Activated CD4-positive, alpha-beta T cell treated with anti-CD3 and anti-CD28 coated beads, Interleukin-2, amount 50 U/mL, for 4 hours (primary cell): ENCODE measurements at places on chromosomes 5 and 9.

- no peak for DNase-seq
These were observed 71.0 kb downstream of the SV2C start for GRCh38 chr5:76154009-76154690.

DNA sequence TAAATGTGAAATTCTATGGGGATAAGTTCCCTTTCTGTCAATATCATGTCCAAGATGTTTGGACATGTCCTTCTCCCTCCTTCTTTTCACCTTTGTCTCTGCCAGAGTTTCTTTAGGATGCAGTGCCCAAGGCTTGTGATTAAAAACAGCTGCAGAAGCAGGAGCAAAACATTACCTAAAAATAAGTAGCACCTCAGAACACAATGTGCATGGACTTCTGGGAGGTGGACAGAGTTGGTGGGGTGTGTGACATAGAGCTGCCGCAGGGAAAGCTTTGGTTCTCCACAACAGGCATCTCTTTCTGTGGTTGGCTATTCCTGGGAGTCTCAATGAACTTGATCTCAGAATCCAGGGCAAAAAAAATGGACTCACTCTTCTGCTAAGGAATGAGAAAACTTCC is 97.0 kb downstream of the SEC61B start:
- DNase-seq = no peak

- no peak for DNase-seq
These were observed 26.2 kb upstream of the RICTOR start for GRCh38 chr5:39100301-39100850.

DNA sequence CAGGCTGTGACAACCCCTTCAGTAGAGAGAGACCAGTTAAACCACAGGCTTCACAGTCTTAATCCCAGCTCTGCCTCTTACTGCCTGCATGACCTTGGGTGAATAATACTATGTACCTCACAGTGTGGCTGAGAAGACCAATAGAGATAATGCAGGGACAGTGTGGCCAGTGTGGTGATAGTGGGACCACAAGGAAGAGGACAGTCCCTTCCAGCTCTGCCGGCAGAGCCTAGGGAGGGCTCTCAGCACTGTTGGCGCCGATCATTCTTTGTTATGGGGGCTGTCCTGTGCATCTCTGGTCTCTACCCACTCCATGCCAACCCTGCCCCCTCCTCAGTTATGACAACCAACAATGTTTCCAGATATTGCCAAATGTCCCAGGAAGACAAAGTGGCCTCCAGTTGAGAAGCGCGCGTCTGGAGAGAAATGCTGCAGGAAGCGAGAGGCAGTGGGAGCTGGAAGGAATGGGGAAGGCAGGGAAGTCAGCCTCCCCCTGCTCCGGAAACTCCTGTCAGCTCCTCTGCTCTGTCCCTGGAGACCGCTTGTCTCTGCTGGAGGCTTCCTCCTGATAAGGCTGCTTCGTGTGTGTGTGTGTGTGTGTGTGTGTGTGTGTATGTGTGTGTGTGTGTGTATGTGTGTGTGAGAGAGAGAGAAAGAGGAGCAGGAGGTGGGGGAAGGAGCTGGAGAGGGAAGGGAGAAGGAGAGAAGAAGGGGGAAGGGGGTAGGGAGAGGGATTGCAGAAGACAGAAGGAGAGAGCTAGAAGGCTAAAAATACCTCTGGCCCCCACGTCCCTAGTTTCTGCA is 31.8 kb upstream of the FABP6 start:
- no peak for DNase-seq

DNA sequence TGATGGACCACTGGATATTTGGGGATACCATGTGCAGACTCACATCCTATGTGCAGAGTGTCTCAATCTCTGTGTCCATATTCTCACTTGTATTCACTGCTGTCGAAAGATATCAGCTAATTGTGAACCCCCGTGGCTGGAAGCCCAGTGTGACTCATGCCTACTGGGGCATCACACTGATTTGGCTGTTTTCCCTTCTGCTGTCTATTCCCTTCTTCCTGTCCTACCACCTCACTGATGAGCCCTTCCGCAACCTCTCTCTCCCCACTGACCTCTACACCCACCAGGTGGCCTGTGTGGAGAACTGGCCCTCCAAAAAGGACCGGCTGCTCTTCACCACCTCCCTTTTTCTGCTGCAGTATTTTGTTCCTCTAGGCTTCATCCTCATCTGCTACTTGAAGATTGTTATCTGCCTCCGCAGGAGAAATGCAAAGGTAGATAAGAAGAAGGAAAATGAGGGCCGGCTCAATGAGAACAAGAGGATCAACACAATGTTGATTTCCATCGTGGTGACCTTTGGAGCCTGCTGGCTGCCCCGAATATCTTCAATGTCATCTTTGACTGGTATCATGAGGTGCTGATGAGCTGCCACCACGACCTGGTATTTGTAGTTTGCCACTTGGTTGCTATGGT is 54.5 kb upstream of the HNRNPA0 start:
- DNase-seq = no peak

DNA sequence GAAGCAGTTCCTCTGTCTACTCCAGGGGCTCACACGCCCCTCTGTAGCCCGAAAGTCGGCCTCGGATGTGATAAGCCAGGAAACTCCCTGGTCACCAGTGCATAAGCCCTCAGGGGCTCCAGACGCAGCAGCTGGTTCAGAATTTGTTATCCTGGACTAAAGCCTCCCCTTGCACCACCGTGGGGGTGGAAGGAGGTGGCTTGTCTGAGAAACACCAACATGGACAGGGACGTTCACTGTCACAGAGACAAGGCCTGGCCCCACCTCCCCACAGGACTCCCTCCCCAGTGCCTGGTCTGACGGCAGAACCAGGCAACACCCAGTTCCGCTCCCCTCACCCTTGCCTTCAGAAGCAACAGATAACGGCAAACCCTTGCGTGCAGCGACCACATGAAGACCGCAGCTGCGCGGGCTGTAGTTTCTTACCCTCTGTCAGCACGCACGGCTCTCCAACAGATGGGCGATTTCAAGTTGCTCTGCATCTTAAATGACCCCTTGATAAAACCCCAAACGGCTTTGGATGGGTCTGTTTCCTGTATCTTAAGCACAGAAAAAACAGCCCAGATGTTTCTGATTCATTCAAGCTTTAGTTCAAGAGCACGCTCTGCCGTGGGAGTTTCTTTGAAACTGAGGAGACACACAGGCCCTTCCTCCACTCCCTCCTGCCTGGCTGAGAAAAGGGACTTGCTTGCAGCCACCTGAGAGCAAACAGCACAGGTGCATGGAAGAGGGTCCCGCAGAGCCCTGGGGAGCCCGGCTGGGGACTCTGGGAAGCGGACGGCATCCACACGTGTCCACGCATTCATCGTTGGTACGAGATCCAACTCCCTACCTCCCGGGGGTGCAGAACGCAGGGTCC is 44.7 kb upstream of the NKD2 start:
- no peak for DNase-seq

DNA sequence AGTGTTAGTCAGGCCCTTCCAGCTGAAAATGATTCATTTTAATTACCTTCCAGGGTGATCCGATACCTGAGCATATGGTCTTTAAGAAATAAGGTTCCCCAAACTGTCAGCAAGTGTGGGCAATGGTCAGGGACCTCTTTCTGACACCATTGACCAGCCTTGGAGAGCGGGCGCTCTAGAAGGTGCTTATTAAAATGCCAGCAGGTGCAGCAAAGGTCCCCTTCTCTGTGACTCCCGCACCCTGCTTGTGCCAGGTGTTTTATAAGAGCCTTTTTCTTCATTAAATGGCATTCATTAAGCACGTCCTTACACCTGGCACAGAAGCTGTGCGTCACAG is 85.3 kb downstream of the MVB12B start:
- DNase-seq = no peak

- DNase-seq = no peak
These were observed 135.6 kb upstream of the IRX4 start for GRCh38 chr5:2018390-2018724.

- DNase-seq = no peak
These were observed 65.5 kb upstream of the SPTLC1 start for GRCh38 chr9:92180669-92181181.

- no peak for DNase-seq
These were observed 21.3 kb downstream of the GALNT10 start for GRCh38 chr5:154211641-154212390.

DNA sequence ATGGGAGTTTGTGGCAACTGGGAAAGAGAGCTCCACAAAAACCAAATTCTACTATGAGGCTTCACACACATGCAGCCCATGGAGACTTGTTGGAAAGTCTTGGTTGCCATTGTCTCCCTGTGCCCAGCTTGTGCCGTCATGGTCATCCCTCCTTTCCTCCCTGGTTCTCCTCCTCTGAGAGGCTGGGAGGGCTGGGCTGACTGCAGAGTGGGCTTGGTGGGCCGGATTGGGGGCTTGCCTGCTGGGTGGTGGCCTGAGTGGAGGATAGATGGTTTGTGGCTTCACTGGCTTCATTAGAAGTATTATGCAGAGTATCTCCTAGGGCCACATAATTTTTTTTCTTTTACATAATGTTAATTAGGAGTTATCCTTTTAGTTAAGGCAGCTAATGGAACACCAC is 52.3 kb upstream of the IRX2 start:
- no peak for DNase-seq

- no peak for DNase-seq
These were observed 72.3 kb downstream of the DCP2 start for GRCh38 chr5:113048931-113049330.

DNA sequence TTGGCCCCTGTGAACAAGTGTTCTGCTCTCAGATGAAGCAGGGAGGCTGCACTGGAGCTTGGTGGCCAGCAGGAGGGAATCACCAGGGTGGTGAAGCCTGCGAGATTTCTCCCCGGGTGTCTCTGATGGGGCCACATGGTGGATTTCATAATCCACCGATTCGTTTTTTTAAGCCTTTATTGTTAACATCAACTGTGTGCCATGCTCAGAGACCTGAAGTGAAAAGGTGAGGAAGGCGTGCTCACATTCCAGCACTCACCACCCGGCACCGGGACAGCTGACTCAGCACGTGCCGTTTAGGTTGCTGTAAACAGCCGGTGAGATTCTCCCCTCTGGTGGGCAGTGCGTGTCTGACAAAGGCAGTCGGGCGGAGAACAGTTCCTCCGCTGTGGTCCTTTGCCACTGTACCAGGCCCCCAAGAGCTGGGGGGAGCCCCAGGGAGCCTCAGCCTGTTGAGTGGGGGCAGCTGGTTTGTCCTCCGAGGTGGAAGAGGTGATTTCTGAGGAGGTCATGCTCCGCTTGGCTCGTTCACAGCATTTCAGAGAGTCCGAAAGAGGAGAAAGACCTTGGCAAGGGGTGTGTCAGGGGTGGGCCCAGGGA is 12.7 kb upstream of the AHRR start:
- no peak for DNase-seq

DNA sequence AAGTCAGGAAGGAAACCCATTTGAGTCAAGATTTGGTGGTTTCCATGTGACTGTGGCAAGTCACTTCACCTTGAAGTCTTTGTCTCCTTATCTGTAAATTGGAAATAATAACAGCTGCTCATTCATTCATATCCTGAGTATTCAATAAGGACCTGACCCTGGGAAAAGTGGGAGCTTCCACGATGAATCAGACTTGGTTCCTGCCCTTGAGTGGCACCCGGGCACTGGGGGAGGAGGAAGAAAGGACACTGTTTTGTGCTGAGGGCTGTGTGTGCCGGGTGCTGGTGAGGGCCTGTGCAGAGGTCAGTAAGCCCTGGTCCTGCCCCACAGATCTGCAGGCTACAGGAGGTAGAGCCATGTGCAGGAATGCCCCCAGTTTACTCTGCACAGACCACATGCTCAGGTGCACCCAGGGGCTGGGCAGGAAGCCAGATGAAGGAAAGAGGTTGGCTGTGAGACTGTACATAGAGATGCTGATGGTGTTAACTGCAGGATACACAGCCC is 6.8 kb downstream of the NDST1 start:
- DNase-seq = no peak

DNA sequence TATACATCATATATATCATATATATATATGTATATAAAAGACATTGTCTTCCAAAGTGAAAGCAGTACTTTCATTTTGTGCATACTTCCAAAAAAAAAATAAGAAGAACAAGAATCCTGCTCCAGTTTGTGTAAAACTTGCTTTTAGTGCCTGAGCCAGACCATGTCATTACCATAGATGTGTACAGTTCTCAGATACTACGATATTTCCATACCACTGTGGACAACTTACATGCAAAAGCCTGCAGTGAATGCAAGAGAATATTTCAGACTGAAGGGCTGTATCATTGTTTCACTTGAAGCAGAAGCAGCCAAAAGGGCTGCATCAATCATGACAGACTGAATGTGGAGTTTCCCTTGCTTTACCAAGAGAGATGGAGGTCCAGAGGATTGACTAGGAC is 72.6 kb upstream of the CYLC2 start:
- DNase-seq = no peak

DNA sequence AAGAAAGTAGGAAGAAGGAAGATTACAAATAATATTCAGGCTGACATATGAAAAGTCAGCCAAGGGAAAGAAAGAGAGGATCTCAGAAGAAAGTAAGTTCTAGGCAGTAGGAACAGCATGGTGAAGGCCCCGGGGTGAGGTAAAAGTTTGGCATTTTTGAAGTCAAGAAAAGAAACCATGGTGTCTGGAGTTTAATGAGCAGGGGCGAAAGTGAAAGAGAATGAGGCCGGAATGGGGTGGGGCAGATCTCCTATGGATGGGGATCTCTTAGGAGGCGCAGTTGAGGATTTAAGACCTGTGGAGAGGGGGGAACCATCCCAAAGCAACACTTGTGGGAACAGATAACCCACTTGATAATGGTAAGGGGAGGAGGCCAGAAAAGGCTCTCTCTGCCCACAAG is 42.3 kb upstream of the SMAD5 start:
- no peak for DNase-seq

DNA sequence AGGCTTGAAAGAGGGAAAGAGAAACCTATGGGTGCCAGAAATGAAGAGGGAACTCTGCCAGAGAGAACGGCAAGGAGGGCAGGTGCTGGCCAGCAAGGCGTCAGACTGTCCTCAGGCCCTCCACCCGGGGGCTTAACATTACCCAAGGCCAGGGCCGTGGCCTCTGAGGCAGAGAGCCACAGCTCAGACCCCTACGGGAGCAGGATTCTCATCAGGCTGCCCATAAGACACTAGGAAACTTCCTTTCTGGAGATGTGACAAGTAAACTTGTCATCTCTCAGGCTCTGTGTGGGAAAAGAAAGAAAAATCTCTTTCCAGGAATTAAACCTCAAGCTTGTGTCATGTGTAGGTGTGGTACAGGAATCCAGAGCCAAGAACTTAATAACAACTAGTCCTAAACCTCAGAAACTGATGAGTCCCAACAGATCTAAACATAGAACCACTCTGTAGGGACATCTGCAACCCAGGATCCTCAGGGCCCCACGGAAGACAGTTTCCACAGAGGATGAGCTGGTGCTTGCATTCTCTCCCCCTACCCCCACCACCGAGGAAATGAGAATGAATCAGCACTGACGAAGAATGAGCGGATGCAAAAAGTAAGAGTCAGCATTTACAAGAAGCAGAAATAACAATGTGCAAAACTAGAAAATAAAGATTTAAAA is 74.3 kb downstream of the DCP2 start:
- no peak for DNase-seq

GRCh38 chr5:98827161-98827560 is 53.7 kb downstream of the RGMB start:
- DNase-seq = no peak
